ENCODE measurements at places on chromosomes 1 and 21.

DNA sequence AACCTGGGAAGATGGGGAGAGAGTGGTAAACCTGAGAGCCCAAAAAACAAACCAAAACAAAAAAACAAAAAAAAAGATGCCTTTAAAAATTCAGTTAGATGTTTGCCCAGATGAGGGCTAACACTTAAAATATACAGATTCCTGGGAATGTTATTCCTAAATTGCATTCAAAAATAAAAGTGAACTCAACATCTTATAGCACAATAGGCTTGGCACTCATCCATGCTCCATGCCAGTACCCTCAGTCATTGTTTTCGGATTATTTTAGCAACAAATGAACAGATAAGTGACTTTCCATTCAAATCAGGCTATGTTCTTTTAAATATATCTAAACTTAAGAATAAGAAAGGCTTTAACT is 3.7 kb downstream of the ATP1A1 start:
- DNase-seq = peak; percentile 19

DNA sequence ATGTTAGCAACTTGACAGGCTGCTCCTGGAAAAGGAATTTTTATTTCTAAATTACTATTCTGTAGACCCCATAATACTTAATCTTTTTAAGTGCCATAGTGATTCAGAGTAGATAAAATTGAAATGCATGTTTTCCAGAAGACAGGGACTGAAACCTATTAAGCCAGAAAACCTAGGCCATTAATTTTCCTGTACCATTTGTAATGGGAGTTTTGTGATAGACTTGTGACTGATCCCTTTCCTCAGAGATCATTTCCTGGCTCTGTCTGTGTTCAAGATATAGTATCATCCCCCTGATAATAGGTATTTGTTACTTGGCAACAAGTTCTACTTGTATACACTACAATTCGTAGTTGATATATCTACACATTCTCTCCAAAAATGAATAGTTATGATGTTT is 1609.8 kb downstream of the AMY1C start:
- no peak for DNase-seq

DNA sequence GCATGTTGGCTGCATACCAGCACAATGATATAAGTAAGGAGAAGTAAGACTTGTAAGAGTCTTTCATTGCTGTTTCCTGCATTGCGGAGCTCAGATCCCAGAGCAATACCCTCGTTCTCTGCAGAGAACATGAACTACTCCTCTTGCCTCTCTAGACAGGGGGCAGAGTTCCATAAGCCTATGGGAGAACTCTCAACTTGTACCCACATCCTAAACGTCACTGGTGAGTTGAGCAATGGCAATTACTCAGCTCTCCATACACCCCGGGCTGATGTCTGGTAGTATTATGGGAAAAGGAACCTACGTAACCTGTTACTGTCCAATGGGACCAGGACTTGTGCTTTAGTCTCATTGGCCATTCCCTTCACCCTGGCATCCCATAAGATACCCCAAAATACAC is 27.3 kb upstream of the ZNF496 start:
- no peak for DNase-seq

DNA sequence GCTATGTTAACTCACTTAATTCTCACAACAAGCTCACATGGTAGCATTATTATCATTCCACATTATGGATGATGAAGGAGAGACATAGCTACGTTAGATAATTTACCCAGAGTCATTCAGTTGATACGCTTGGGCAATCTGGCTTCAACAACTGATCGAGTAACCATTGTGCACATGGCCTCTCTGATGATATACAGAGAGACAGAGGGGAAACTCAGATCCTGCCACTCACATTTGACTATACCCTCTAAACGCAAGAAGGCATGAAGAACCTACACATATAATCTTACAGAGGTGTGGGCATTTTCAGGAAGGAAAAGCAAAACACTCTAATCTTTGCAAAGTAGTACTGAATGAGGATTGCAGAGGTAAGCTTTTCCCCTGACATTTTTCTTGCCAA is 360.1 kb downstream of the BARHL2 start:
- no peak for DNase-seq

DNA sequence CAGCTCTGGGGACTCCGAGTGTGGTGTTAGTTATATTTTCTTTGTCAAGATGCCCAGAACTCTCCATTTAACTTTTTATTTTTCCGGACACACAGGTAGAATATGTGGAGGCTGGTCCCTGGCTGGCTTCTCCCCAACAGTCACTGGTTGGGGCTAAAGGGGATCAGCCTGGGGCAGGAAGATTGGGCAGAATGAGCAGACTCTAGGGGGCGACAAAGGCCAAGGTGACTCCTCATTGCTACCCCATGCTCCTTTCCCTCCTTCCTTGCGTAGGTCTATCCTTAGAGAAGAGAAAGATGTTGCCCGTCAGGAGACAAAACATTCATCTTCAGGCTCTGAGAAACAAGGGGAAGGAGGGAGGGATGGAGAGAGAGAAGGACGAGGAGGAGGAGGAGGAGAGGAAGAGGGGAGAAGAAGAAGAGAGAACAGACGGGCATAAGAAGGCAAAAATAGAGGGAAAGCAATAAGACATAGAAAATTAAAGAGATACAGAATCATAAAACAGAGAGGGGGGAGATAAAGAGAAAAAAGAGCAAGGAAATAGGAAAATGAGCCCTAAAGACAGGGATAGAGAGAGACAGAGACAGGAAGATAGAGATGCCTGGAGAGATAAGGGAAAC is 89.9 kb downstream of the FOXD2 start:
- no peak for DNase-seq

DNA sequence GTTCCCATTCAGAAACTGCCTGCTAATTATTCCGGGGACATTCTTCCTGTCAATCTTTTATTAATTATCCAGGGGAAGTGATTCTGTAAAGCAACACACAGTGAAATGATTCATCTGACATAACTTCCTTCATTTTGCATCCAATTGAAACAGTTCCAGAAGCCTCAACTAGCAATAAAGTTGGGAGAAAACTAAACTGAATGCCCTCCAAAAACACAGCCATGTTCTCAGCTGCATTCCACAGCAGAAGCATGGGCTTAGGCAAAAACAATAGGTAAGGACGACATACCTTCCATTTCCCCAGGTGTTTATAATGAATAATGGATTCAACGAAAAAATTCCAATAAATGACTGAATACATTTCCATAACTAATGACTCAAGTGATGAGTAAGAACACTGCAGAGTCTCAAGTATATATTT is 36.9 kb upstream of the TARBP1 start:
- peak; percentile 31 for DNase-seq

- DNase-seq = no peak
Measured at GRCh38 chr1:205275916-205276688, 45.4 kb downstream of the NUAK2 start.

- no peak for DNase-seq
Measured at GRCh38 chr1:89125240-89125912, 538 bp downstream of the GBP2 start.

DNA sequence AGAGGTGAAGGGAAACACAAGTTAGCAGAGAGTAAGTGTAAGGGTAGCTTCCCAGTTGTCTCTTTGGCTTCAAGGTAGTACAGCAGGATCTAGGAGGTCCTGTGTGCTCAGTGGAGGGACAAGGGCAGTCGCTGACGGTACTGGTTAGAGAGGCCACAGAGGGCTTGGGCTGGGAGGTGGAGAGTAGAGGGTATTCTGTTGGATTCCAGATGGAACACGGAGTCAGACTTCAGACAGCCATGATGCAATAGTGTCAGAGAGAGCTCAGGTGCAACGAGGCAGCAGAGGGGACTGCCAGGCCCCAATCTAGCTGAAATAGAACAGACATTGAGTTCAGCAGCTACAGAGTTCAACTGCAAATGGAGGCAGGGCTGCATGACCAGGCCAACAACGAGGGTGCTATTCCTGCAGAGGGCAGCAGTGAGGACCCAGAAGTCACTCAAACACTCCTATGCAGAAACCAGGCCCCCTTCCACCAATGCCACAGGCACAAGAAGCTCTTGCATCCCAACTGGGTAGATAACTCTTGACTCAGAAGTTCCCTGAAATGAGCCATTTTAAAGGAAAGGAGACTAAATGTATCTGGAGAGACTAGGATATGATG is 325.0 kb upstream of the ESRRG start:
- no peak for DNase-seq

- DNase-seq = peak; percentile 7
Measured at GRCh38 chr1:212545941-212546635, 62.5 kb upstream of the ATF3 start.

- no peak for DNase-seq
Measured at GRCh38 chr1:116201911-116202310, 90.7 kb downstream of the MAB21L3 start.

DNA sequence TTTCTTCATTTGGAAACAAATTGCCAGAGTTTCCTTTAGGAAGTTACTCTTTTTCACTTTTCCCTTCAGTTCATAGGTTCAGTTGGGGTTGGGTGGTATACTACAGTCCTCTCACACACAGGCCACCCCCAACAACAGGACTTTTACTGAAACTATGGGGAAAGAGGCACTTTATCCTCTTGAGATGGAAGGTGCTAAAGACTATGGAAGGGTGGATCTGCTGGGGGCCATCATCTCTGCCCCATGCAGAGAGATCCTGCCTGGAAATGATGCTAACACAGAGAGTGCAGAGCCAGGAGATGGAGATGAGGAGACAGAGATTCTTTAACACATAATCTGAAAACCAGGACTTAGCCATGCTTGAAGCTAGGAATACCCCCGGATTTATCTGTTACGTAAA is 24.3 kb downstream of the ILDR2 start:
- no peak for DNase-seq

- DNase-seq = no peak
Measured at GRCh38 chr1:183907070-183907469, 102.2 kb downstream of the RGL1 start.

GRCh38 chr1:14713077-14713476 is 114.6 kb downstream of the KAZN start:
- DNase-seq = no peak

DNA sequence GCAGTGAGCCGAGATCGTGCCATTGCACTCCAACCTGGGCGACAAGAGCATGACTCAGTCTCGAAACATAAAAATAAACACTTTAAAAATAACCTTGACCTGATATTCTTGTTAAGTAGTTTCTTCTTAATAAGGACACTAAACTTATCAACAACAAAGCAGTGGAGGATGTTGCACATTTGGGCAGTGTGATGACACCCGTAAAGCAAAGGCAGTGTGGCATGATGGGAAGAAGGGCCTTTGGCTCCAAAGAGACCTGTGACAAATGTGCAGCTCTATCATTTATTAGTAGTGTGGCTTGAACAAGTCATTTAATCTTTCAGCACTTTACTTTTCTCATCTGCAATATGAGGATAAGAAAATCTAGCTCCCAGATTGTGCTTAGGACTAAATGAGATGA is 348.0 kb upstream of the PLD5 start:
- DNase-seq = no peak
